ENCODE measurements at places on chromosomes 11 and 22.

- no peak for DNase-seq
These were observed 75.1 kb downstream of the BMAL1 start for GRCh38 chr11:13352711-13353110.

GRCh38 chr11:12195768-12196167 is 85.4 kb downstream of the MICAL2 start:
- DNase-seq, result no peak

DNA sequence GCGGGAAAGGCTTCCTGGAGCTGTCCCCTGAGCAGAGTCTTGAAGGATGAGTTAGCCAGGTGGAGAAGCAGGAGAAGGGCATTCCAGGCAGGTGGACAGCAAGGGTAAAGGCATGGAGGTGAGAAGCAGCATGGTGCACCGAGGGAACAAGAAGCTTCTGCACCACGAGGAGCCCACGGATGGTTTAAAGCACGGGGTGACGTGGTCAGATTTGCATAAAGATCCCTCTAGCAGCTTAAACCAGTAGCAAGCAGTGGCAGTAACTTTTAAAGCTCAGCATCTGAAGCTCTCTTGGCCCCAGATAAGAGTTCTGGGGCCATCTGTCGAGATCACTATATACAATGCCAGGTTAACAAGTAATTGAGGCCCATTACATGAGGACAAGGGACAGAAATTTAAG is 36.8 kb downstream of the SERPINH1 start:
- no peak for DNase-seq

DNA sequence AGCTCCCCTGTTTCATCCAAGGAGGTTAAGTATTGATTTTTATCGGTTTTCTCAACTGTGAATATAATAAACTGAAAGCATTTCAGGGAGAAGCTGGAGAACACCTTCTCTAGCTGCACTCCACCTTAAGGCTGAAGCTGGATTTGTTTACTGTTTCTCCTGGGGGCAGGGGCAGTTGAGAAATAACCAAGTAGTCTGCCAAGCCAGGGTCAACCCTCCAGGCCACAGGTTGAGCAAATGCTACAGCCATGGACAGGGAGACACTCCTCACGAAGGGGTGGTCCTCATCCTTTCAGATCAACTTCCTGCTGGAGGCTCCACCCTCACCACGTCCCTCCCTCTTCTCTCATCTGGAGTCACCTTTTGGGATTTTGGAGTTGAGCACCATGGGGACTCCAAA is at the start of gene TTC36:
TTC36 (plus strand) TSS at position 366 of the 400 bp plus-strand sequence; CDS start at position 387, 21 bp downstream.
- DNase-seq, result no peak

DNA sequence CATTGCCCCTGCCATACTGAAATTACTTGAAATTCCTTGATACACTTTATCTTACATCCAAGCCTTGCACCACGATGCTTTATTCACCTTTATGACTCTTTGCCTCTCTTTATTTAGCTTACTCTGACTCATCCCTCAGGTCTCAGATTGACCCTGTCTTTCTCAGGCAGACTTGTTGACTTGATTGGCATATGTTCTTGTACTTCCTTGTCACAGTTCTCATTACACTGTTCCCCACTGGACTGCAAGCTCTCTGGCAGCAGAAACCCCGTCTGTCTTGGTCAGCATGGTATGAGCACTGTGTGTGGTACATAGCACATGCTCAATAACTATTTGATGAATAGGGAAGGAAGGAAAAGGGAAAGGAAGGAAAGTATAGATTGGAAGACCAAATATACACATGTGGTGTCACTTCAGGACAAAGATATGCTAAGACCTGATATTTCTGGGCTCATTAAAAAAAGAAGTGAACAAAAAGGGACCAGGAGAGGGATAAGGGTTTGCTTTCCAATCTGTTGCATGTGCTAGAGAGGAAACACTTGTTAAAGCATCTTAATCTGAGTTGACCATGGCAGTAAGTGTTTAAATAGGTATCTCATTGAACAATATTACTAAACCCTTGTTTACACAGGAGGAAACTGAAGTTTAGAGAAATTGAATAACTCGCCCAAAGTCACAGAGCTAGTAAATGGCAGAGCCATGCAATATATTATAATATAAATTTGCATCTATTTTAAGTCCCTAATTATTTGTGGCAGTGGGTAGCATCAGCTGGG is 7.2 kb downstream of the LYVE1 start:
- DNase-seq, result no peak

- DNase-seq, result peak; percentile 78
These were observed 19.7 kb upstream of the APOL3 start for GRCh38 chr22:36180038-36180880.

DNA sequence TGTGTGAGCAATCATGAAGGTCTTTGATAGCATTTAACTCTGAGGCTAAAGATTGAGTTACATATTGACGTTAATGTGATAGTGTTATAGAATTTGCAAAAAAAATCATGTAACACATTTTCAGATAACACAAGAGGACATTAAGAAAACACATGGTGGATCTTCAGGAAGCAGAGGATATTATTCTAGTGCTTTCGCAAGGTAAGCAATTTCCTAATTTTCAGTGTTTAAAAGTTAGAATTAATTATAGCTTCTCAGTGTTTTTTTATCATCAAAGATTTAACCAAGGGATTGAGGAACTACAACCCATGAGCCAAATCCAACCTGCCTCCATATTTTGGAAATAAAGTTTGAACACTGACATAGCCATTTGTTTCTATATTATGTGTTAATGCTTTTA is 78.5 kb downstream of the DKK3 start:
- DNase-seq, result no peak

- DNase-seq, result no peak
These were observed 6.4 kb downstream of the APOBEC3H start for GRCh38 chr22:39103431-39103830.

DNA sequence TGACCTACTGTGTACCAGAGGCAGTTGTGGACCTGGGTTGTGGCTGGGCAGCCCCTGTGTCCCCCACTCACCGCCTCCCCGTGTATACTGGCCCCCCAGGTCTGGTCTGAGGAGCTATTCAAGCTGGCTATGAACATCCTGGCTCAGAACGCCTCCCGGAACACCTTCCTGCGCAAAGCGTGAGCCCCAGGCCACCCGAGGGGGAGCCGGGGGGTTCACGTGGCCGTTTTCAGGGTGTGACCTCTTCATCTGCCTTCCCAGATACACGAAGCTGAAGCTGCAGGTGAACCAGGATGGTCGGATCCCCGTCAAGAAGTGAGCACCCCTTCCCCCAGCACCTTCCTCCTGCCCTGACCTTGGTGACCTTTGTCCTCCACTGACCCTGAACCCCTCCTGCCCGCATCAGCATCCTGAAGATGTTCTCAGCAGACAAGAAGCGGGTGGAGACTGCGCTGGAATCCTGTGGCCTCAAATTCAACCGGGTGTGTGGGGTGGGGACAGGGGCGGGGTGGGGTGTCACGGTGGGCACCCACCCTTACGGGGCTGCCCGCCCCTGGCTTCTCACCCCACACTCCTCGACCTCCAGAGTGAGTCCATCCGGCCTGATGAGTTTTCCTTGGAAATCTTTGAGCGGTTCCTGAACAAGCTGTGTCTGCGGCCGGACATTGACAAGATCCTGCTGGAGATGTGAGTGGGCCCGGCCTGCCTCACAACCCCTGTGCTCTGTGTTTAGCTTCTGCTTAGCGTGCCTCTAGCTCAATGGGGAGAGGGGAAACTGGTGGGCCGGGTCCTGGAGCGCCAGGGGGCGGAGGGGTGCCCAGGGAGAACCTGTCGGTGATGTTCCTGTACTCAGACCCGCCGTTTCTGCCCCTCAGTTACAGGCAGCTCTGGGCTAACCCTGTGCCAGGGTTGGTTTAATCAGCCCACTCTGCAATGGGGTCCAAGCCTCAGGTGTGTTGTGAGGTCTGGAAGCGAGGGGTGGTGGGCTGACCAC is 4.1 kb downstream of the PLCB3 start:
- DNase-seq, result no peak

DNA sequence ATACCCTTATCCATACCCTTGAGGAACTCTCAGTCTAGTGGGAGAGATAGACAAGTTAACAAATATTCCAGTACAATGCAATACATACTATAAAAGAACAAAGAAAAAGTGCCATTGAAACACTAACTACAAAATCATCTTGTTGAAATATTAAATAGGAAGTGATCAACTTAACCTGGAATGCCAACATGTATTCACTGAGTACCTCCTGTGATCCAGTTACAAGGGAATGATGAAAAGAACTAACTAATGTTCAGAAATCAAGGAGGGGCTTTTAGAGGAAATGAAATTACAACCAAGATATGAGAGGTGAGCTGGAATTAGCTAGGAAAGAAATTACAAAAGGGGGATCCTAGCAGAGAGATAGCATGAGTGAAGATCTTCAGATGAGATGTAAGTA is 6.2 kb upstream of the FIBIN start:
- no peak for DNase-seq

GRCh38 chr11:33734441-33735270 is 1.6 kb downstream of the CD59 start:
- no peak for DNase-seq

GRCh38 chr22:25028841-25029141 is 76.3 kb downstream of the KIAA1671 start:
- no peak for DNase-seq

- no peak for DNase-seq
These were observed 2.2 kb downstream of the PLAAT5 start for GRCh38 chr11:63488789-63489188.

- no peak for DNase-seq
These were observed 11.1 kb upstream of the PAMR1 start for GRCh38 chr11:35536470-35536869.

DNA sequence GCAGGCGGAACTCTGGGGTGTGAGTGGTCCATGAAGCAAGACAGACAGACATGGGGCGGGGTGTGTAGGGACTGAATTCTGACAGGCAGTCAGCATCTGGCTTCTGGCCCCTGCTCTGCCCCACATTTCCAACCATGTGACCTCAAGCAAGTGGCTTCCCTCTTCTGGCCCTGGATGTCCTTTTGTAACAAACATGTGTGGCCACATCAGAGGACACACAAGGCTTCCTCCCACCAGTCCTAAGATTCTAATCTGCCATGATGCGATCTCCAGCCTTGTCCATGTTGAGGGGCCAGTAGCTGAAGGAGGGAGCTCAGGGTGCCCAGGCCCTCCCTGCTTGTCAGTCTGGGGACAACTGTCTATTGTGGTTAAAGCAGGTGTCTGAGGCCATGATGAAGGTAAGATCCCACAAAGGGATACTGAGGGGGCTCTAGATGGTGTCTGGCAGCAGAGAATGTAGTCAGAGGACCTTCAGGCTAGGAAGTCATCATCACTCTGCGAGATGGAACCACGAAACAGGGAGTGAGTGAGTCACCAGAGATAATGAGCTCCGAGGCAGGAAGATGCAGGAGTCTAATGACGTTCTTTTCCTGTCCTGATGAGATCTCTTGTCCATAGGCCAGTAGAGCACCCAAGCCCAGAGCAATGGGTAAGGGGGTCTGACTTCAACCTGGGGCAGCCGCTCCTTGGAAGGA is 27.4 kb downstream of the DRD2 start:
- DNase-seq, result no peak

DNA sequence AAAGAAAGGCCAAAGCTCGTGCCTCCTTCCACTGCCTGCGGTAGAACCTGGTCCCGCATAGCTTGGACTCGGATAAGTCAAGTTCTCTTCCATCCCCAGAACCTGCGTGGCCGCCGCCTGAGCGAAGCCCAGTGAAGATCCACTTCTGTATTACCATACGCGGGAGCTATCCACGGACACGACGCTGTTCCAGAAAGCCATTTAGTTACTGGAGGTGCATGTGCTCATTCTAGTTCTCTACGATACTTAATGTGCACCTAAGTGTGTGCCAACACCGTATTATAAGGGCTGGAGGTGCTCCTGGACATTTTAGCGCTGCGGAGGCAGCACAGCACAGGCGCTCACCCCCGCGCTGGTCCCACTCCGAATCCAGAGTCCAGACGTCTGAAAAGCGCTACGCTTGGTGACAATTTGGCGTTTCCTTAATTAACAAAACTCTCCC is 1.4 kb downstream of the WT1 start:
- DNase-seq, result no peak

GRCh38 chr11:120781486-120782120 is 242.3 kb upstream of the TBCEL start:
- no peak for DNase-seq

DNA sequence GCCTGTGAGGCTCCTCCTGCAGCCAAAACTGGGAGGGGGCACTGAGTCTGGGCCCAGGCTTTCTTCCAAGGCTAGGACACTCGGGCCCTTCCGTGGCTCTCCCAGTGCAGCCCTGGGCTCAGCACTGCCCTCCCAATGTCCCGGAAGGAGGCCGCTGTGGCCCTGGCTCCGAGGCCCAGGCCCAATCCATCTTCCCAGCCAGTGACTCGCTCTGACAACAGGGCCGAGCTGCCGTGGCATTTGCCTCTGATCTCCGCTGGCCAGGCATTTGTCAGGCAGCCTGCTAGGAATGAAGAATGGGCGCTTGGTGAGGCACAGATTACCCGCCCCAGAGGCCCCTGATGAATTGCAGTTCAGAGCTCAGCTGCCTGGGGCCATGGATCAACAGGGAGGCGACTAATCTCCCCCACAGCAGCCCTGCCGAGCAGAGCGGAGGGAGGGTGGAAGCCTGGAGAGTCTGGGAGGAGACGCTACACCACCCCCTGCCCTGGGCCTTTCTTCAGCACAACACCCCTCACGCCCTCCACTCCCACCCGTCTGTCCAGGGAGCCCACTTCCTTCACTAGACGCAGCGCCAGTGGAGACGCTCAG is 8.3 kb downstream of the FXYD2 start:
- no peak for DNase-seq

GRCh38 chr22:17882727-17883126 is 108.5 kb upstream of the BID start:
- DNase-seq, result no peak

DNA sequence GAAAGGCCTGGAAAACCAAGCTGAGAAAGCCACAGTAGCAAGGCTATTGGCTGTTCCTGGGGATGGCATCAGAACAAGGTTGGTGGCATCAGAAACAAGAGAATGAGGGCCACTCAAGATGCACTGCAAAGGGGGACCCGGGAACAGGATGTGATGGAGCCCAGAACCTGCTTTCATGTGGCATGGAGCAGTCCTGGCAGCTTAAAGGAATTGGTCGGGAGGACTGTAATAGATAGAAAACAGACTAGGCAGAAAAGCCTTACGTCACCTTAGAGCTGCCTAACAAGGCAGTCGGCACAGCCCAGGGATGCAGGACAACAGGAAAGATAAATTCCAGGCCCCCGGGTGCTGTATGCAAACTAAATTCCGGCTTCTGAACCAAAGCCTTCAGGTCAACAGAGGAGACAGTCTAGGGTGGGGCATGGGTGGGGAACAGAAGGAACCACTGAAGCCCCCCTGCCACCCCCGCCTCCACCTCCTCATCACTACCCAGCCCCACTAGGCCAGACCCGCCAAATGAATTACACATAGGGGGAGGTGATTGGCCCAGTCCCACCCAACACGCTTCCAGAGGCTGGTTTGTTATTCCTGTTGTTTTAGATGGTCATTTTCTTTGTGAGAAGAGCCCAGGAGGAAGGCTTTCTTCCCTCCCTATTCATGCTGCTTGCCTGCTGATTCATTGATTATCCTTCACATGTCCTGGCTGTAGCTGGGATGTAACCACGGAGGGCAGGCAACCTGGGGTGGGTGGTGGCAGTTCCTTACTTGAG is 25.7 kb upstream of the LRRC55 start:
- no peak for DNase-seq
